ENCODE measurements at places on chromosomes 7 and 10.

GRCh38 chr10:116989439-116989838 is 15.5 kb downstream of the SHTN1 start:
- no peaks in the 10 kb centered on the region for H3K36me3 ChIP-seq
- no peak for DNase-seq
- no peaks in the 10 kb centered on the region for H3K27me3 ChIP-seq
- H3K4me1 ChIP-seq = peaks cover 7% of the 10 kb centered on the region
- H3K4me3 ChIP-seq = no peak overlapping the region

- H3K27ac ChIP-seq = no peak overlapping the region
- no peaks in the 10 kb centered on the region for H3K4me1 ChIP-seq
- no peak for DNase-seq
- no peak overlapping the region for H3K4me3 ChIP-seq
These were observed 35.0 kb downstream of the C10orf105 start for GRCh38 chr10:71684356-71685173.

- peak overlapping the region; percentile 97 for H3K4me3 ChIP-seq
- no peaks in the 10 kb centered on the region for H3K27me3 ChIP-seq
- no peaks in the 10 kb centered on the region for H3K36me3 ChIP-seq
- peak overlapping the region; percentile 72 for H3K27ac ChIP-seq
- no peak for DNase-seq
These were observed 884 bp downstream of the RINT1 start for GRCh38 chr7:105532709-105533460.

DNA sequence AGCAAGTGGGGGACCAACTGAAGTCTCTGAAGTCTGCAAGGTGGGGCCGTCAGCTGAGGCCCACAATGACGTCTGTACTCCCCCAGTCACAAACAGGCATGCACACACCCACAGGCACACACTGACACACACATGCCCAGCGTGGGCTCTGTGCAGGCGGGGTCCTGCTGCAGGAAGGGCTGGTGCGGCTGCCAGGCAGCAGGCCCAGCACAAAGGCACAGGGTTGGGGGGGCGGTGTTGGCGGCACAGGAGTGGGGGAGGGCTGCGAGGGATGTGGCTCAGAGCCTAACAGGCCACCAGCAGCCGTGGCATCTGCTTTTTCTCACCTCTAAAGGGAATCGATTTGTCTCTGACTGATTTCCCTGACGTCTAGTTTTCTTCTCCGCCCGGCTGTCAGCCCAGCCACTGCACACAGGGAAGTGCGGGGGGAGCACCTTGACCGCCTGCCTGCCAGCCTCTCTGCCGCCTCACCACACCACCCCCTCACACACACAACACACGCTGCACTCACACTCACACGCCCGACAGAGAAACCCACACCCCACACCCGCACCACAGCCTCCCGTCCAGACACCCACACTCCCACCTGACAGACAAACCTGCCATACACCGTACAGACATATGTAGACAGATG is 43.5 kb upstream of the ZMIZ1 start:
- H3K27me3 ChIP-seq = no peaks in the 10 kb centered on the region
- no peak for DNase-seq
- H3K4me3 ChIP-seq = no peak overlapping the region
- H3K27ac ChIP-seq = no peak overlapping the region
- no peaks in the 10 kb centered on the region for H3K36me3 ChIP-seq
- H3K4me1 ChIP-seq = peaks cover 4% of the 10 kb centered on the region

- no peaks in the 10 kb centered on the region for H3K27me3 ChIP-seq
- no peak overlapping the region for H3K27ac ChIP-seq
- H3K4me1 ChIP-seq = no peaks in the 10 kb centered on the region
- no peaks in the 10 kb centered on the region for H3K36me3 ChIP-seq
- no peak overlapping the region for H3K4me3 ChIP-seq
- no peak for DNase-seq
These were observed 424.2 kb upstream of the CNTNAP2 start for GRCh38 chr7:145692237-145692950.

DNA sequence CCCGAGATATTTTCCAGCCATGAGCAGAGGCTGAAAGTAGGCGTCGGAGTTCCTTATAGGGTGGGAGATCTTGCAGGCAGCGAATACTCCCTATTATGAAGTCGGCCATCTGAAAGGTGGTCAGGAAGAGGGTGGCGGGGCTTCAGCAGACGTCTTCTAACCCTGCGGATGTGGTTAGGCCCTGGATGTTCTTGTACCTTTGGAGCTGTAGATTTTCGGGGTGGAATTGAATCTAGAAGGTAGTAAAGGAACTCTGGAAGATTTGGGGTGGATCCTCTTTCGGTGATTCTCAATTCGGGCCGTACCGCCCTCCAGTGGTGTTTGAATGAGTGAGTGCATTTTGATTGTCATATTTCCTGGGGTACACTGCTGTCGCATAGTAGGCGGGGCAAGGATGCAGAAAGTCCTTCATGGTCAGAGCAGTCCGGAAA is 635 bp downstream of the NUP205 start:
- no peaks in the 10 kb centered on the region for H3K27me3 ChIP-seq
- peaks cover 4% of the 10 kb centered on the region for H3K4me1 ChIP-seq
- DNase-seq = no peak
- no peaks in the 10 kb centered on the region for H3K36me3 ChIP-seq

DNA sequence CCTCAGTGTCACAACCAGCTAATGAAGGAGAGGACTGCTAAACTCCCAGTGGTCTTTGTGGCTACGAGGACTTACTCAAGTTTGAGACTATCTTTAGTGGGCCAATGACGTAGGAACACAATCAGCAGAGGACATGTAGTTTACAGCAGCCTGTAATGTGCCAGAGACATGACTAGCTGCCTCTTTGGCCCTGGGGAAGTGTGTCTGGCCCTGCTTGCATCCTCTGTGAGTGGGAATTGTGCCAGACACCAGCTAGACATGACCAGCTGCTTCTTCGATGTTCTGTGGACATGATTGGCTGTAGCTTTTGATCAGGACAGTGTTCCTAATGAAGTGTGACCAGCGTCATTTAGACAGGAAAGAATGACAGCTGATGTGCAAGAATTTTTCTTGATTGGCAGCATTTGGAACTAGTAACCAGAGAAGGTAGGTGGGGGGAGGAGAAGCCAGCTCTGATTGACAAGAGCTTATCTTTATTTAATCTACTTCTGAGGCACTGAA is 141.7 kb downstream of the AUTS2 start:
- no peak overlapping the region for H3K27ac ChIP-seq
- no peak overlapping the region for H3K4me3 ChIP-seq
- DNase-seq = no peak
- H3K4me1 ChIP-seq = peaks cover 11% of the 10 kb centered on the region
- H3K27me3 ChIP-seq = no peaks in the 10 kb centered on the region

- no peak overlapping the region for H3K4me3 ChIP-seq
- H3K4me1 ChIP-seq = peaks cover 7% of the 10 kb centered on the region
- no peaks in the 10 kb centered on the region for H3K36me3 ChIP-seq
- no peak overlapping the region for H3K27ac ChIP-seq
- H3K27me3 ChIP-seq = no peaks in the 10 kb centered on the region
These were observed 5.4 kb upstream of the CEP41 start for GRCh38 chr7:130446259-130446658.
